ENCODE measurements at places on chromosomes 1 and 21.

- DNase-seq, result no peak
Measured at GRCh38 chr1:109295712-109296415, 10.9 kb downstream of the MYBPHL start.

DNA sequence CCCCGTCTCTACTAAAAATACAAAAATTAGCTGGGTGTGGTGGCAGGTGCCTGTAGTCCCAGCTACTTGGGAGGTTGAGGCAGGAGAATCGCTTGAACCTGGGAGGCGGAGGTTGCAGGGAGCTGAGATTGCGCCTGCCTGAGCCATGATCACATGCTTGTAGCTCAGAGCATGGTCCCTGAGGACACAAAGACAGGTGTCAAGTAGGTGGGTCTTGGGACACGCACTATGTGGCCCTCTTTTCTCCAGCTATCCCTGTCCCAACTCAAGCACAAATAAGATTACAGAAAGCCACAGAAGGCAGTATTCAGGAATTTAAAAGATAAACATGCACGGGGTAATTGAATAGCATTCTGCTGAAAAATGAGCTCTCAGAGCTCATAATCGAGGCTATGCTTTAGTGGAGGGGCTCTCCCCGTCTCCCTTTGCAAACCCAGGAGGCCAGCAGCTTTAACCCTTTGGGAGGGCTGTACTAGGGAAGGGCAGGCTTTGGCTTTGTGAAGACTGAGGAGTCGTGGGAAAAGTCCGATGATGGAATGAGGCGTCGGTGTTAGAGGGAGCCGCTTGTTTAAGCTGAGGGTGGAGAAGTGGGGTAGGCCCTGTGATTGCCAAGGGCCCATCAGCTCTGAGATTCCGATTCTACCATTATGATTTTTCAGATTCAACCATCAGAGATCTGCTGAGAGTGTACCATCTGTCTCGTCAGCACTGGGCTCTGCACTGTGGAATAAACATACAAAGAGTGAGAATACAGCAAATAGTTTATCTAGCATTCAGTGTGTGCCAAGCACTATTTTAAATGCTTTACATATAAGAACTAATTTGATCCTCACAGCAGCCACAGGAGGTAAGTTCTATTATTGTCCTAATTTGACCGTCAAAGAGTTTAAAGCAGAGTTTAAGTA, 59.7 kb upstream of the CD34 start:
- DNase-seq, result no peak

- no peak for DNase-seq
Measured at GRCh38 chr1:174872615-174873058, 127.1 kb upstream of the CACYBP start.

DNA sequence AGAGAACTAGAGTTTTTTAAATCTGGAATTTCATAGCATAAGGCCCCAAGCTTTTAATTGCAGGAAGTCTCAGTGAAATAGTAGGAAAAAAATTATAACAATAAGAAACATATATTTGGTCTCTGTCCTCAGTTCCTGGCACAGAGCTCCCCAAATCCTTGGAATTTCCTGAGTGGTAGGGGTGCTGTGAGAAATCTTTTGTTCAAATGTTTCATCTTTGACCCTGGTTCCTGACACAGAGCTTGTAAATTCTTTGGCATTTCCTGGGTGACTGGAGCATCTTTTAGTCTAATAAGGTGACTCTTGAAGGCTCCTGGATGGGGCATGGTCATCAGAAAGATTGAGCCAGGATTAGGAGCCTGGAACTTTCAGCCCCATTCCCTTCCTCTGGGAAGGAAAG, 225.7 kb upstream of the AJAP1 start:
- DNase-seq, result no peak

DNA sequence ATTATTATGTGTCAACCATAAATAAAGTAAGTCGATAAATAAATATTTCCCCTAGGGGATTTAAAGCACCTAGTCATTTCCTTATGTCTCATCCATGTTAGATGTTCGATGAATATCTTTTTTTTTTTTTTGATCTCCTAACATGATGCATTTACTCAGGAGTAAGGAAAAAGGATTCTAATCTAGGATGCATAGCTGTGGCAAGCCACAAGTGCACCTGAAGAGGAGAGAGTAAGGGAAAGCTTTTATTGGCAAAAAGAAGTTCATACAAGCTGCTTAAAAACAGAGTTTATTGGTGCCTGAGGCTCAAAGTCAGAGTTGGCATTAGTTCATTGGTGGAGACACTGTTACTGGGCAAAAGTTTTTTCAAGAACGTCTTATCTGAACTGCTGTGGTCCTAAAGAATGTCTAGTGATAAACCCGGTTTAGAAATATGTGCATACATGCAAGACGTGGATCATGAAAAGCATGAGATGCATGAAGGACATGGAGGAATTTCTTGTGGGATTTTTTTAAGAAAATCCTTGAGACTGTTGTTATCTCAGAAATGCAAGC, 51.7 kb downstream of the SWT1 start:
- DNase-seq, result no peak

DNA sequence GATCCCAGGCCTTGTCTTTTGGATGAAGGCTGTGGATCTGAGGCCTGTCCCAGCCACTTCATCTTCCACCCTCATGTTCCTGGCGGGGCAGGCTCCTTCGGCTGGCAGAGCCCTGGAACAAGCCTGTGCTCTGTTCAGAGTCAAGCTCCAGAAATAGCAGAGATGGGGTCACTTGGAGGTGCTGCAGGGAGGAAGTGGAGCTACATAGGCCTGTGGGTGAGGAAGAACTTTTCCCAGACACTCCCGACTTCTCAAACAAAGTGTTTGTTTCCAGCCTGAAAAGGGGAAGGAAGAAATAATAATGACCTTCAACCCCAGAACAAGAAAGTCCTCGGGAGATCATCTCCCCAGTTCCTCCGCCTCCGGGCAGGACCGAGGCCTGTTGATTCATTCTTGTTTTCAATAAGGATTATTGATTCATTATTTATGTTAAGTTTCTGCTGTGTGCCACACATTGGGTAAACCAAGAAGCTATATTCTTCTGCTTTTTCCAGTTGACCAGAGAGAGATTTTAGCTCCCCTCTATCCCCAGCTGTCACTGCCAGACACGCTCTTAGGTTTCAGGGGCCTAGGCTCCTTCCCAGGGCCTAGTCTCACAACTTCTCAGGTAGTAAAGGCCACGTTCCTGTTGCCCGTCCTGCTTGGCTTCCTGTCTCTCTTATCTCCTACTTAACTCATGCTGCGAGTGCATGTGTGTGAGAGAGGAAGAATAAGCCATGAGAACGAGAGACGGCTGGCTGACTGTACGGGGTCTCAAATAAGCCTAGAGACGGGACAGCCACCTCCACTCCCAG, 16.9 kb downstream of the IKBKE start:
- DNase-seq, result no peak

GRCh38 chr1:50181027-50181663, 72.4 kb downstream of the ELAVL4 start:
- no peak for DNase-seq
